ENCODE measurements at places on chromosomes 2 and 18. TPM values are rescaled to one million over a fixed set of nuclear protein-coding genes. Genes with fewer than 3 reads are reported as not detected.

KYNU gene
- total RNA-seq = 1.4 TPM

GPAT2 gene
- total RNA-seq = not detected

MORN2 gene
- total RNA-seq = 55.8 TPM

EFEMP1 gene
- 12.3 TPM for total RNA-seq

PECR gene
- total RNA-seq = 32.0 TPM

DLGAP1 gene
- not detected for total RNA-seq

DUSP19 gene
- 2.5 TPM for total RNA-seq

MARCO gene
- not detected for total RNA-seq

RAB1A gene
- 143 TPM for total RNA-seq

ATOH8 gene
- total RNA-seq = 1.7 TPM

TFCP2L1 gene
- 0.26 TPM for total RNA-seq

NPPC gene
- total RNA-seq = 0.12 TPM

HJURP gene
- total RNA-seq = 83.2 TPM

MYL1 gene
- not detected for total RNA-seq

HOXD12 gene
- total RNA-seq = not detected

C2orf66 gene
- total RNA-seq = 0.26 TPM

PJVK gene
- total RNA-seq = 0.31 TPM

CNDP1 gene
- total RNA-seq = not detected
